Left colon (tissue), 2 donors: ENCODE measurements at places on chromosomes 7 and 10. TPM values are rescaled to one million over a fixed set of nuclear protein-coding genes. Genes with fewer than 3 reads are reported as not detected.

The AGR3 gene
- 188 TPM for total RNA-seq

DNA sequence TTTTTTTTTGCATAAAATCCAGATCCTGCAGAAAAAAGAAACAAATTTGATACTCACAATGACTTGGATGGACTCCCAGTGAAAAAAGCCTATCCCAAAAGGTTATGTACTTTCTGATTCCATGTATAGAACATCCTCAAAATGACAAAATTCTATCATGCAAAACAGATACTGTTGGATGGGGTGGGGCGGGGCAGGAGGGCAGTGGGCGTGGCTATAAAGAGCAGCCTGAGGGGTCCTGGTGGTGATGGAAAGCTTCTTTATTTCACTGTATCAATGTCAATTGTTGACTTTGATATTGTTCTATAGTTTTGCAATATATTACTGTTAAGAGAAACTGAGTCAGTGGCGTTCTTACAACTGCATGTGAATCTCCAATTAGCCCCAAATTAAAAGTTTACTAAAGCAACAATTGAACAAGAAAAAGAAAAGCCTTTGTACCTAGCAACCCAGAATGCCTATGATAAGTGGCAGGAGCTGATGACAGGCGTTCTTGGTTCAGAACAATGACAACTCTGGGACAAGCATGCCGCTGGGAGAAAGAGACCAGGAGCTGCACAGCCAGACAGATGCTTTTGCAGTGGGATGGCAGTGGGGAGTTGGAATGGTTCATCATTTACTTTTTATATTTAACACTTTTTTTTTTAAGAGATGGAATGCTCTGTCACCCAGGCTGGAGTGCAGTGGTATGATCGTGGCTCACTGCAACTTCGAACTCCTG is 101.9 kb downstream of the LHPP start:
- no peak for DNase-seq

DNA sequence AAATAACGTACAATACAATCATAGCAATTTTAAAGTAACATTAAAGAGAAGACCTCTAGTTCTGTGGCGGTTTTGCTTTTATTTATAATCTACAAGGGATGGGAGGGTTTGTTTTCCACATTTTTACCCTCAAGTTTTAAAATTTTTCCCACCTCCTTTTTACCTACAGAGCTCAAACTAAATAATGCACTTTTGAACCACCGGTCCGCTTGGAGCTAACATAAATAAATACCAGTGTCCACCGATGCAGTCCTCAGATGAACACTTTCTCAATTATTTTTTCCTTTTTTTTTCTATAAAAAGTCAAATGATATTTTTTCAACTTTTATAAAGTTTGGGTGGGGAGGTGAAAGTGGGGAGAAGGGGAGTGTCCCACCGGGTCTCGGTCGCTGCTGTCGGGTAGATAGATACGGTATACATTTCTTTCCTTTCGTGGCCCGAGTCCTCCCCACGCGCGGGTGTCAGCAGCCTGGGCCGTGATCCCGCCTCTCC is 3.3 kb downstream of the ZNF503 start:
- no peak for DNase-seq

GRCh38 chr10:15735763-15736162 is 16.0 kb upstream of the ITGA8 start:
- DNase-seq, result no peak

The EN2 gene
- not detected for total RNA-seq

The NANOS1 gene
- 0.27 TPM for total RNA-seq

GRCh38 chr7:43584195-43584586 is 1.3 kb downstream of the STK17A start:
- no peak for DNase-seq

- DNase-seq, result no peak
These were observed 115.0 kb upstream of the ZNF438 start for GRCh38 chr10:31146491-31147209.

The PALD1 gene
- 1.3 TPM for total RNA-seq

DNA sequence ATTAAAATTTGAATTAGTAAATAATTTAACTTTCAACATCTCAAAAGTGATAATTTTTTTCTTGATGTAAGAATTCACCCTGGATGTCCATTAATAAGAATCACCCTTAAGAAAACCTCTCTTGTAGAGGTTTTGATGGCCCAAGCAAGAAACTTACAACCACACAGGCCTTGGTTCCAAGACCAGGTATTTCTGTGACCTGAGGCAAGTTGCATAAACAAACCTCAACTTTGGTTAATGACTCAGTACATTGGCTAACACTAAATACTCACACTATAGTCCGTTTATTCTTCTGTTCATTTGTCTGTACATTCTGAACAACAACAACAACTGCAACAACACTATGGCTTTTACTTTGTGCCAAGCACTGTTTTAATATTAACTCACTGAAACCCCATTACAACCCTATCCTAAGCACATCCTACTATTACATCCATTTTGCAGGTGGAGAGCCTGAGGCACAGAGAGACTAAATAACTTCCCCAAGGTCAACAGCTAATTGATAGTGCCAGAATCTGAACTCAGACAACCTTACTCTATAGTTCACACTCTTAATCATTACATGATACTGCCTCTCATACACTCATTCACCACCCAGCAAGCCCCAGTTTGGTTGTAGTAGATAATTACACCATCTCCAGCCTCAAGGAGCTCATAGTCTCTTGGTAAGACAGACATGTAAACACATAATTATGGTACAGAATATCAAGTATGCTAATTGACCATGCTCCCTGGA is 6.6 kb downstream of the ANK3 start:
- DNase-seq, result no peak

DNA sequence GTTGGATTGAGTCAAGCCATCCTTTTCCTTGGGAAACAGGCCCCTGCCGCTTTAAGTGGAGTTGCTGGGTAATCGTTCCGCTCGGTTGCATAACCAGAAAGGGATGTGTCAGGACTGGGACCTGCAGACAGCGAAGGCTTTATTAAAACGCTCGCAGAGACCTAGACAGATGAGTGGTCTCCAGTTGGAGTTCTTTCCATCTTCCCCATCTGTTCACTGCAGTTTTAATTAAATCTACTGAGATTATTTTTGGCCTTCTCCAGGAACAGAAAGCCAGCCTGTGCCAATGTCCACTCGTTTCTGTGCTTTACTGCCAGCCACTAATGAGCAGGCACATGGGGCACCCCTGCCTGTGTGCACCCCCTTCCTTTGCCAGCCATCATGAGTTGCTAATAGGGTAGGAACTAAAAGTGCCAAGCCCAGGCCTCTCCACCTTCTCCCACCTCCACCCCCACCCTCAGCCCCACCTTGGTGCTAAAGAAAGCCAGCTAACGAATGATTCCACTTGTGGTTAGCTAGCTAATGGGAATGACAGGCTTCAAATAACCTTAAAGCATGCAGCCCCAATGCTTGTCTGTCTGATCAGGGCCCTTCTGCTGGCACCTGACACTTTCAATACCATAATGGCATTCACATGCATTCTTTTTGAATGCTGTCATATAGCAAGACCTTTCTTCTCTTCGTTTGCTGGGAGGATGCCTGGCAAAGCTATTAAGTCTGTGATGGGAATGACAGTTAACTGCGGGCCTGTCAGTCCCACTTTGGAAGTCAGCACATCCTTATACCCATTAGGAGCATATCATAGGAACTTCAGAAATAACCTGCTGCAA is 556.8 kb upstream of the GALNT17 start:
- DNase-seq, result no peak

GRCh38 chr10:86017841-86018734 is 348.5 kb downstream of the GRID1 start:
- no peak for DNase-seq

The PNLIP gene
- total RNA-seq, result not detected

GRCh38 chr7:152872745-152873118 is 113.2 kb downstream of the ACTR3B start:
- DNase-seq, result no peak

DNA sequence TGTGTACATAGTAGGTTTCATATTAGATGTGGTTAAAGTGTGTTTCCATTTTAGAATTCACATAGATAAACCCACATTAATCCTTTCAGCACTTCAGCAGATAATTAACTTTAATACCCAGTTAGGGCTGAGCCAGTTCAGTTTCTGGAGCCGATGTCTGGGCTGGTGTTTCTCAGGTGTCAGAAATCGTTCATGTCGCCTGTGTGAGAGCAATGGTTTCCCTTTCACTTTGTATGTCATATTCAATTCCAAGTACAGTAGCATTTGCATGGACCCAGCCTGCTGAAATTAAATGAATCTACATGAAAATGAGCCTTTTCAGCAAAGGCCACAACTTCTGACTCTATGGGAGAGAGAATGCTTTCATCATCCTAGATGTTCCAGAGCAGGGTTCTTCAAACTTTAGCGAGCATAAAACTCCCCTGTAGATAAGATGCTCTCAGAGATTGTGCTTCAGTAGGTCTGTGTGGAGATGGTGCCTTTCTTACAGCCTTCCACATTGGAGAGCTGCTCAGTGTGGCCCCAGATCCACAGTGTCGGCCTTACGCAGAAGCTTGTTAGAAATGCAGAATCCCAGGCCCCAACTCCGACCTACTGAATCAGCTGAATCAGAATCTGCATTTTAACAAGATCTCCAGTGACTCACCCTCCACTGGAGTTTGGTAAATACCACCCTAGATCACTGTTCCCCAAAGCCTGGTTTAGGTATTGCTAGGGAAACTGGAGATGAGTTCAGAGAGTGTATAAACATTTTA is 19.6 kb downstream of the WIPF3 start:
- DNase-seq, result no peak

The PROSER2 gene
- 10.3 TPM for total RNA-seq

- DNase-seq, result no peak
These were observed 34.5 kb upstream of the RBM20 start for GRCh38 chr10:110609605-110610004.

DNA sequence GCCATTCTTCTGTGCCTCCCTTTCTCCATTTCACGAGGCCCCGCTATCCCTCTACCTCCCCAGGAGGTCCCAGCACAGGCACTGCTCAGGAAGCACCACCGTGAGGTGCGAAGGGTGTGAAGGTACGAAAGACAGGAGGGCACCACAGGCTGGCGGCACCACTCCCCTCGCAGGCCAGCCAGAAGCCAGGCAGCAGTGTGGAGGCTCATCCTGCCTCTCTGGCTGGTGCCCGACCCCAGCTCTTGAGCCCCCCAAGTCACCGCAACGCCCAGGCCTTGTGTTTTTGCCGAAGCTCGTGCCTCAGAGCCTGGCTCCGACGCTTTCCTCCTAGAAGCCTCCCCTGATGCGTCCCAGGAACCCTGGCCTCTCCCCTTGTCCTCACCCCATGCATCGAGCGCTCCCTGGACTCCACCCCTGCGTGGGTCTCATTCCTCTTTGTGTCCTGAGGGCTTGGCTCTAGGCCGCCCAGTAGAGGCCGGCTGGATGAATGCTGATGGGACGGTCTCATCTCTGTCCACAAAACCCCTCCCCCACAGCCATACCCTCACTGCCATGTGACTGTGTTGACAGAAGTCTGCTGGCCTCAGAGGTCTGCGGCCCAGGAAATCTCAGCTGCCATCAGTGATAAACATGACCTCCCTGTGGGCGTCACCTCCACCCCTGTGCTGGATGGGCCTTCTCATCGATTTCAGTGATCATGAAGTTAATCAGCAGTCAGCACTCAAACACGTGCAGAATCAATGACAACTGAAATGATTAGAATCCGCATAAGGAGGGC is 19.3 kb downstream of the BRI3 start:
- no peak for DNase-seq

The CRYGN gene
- total RNA-seq, result not detected

GRCh38 chr7:157615101-157615817 is 278.5 kb downstream of the DNAJB6 start:
- DNase-seq, result no peak

The PAPOLB gene
- total RNA-seq, result 0.11 TPM

GRCh38 chr10:126179637-126180036 is 208.6 kb downstream of the ADAM12 start:
- DNase-seq, result no peak

The SPDYE5 gene
- not detected for total RNA-seq

The ZNF425 gene
- total RNA-seq, result 1.9 TPM
